ENCODE measurements at places on chromosomes 13 and 19. TPM values are rescaled to one million over a fixed set of nuclear protein-coding genes. Genes with fewer than 3 reads are reported as not detected.

DNA sequence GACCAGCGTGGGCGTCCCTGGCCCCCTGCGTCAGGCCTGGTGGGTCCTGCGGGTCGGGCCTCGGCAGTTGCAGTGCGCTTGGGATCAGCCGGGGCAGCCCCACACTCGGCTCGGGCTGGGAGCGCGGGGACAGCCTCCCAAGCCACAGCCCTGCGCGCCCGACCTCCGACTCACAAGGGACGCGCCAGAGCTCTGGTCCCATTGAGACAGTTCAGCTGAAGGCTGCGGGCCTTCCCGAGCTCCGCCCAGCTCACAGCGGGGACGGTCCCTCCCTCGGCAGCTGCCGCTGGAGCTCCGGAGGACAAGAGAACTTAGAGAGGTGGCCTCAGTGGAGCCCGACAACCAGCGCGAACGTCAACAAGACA lies 45.7 kb upstream of the ZNF730 start:
- H3K27ac ChIP-seq: no peak overlapping the region
- no peaks in the 10 kb centered on the region for H3K36me3 ChIP-seq
- DNase-seq: peak; percentile 27
- H3K4me1 ChIP-seq: no peaks in the 10 kb centered on the region

DNA sequence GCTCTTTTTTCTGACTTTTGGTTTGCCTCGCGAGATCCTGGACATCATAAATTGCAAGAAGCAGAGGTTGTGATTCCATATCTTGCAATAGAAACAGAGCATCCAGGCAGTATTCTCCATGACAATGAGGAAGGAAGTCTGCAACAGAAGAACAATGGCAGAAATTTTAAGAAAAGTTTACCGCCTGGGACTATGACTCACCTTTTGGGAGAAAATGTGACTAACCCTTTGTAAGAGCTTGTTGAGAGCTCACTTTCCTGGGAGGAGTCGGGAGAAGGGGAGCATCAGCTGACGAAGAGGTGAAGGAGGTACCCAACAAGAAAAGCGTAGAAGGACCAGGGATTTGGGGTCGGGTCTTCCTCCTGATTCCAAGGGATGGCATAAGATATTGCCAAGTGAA lies 34.3 kb upstream of the TNFSF11 start:
- H3K4me3 ChIP-seq: no peak overlapping the region
- 0 out of 2 replicates have a peak, but pooled peaks cover 9% of the 10 kb centered on the region for H3K27me3 ChIP-seq
- no peak overlapping the region for H3K27ac ChIP-seq
- peak; percentile 41 for DNase-seq
- H3K36me3 ChIP-seq: no peaks in the 10 kb centered on the region

DNA sequence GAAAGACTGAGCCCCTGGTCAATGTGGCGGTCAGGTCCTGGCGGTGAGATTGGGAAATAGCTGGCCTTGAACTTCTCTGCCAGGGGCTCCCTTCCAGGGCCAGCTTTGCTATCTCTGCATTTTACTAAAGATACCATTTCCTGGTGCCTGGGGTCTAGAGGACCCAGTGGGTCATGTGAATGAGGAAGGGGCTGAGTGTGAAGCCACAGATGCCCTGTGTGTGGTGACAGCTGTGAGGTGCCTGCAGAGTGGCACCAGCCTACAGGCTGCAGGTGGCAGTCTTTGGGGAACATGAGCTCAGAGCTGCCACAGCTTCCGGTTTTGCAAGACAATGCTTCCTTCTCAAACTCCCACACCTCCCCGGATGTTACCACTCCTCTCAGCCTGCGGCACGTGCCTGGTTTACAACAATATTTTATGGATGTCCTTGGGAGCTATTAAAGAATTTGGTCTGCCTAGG lies 5.2 kb upstream of the MLNR start:
- H3K27ac ChIP-seq: no peak overlapping the region
- no peaks in the 10 kb centered on the region for H3K36me3 ChIP-seq
- H3K27me3 ChIP-seq: peaks cover 28% of the 10 kb centered on the region

GRCh38 chr19:46296722-46297461 lies at the start of gene HIF3A:
Gene HIF3A, plus strand, starts transcription at chr19:46297042. Its CDS starts 35 bp downstream, at chr19:46297077.
- no peaks in the 10 kb centered on the region for H3K27me3 ChIP-seq
- H3K4me1 ChIP-seq: peaks cover 24% of the 10 kb centered on the region
- no peak within 1 kb of the TSS for H3K27ac ChIP-seq
- no peak within 1 kb of the TSS for H3K4me3 ChIP-seq
- H3K36me3 ChIP-seq: no peaks in the 10 kb centered on the region
- peak; percentile 23 for DNase-seq

DNA sequence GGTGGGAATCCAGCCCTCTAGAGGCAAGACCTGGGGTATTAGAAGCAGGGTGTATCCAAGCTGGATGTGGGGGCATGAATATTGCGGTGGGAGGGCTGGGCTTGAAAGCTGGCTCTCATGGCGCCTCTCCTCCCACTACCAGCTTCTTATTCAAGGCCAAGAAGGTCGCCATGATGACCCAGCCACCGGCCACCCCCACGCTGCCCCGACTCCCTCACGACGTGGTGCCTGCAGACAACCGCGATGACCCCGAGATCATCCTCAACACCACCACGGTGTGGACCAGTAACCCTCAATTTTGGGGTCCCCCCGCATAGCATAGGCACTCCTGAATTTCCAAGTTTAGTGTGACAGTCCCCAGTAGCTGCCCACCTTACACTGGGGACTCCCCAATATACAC lies 41.7 kb downstream of the RYR1 start:
- H3K4me3 ChIP-seq: no peak overlapping the region
- no peaks in the 10 kb centered on the region for H3K36me3 ChIP-seq
- peaks cover 26% of the 10 kb centered on the region for H3K27me3 ChIP-seq

DNA sequence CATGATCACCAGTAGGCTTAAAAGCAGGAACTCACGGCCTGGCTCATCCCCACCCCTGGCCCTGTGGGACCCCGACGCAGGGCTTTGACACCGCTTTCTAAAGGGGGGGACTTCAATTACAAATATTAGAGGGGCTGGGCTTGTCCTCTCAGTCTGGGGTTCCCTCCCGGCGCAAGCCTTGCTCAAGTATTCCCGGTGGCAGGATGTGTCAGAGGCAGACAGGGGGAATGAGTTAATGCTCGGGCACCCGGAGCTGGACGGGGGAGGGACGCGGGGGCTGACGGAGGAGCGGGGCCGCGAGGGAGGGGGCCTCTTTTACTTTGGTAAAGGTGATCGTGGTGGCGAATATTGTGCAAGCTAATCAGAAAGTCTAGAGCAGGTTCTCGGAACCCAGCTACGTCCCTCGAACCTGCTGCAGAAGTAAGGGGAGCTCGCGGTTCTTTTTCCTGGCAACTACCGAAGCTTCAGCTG lies 1.1 kb downstream of the FGF14 start:
- H3K36me3 ChIP-seq: no peaks in the 10 kb centered on the region
- peak overlapping the region; percentile 54 for H3K4me3 ChIP-seq
- peak; percentile 53 for DNase-seq
- H3K4me1 ChIP-seq: peaks cover 4% of the 10 kb centered on the region
- H3K27ac ChIP-seq: no peak overlapping the region

DNA sequence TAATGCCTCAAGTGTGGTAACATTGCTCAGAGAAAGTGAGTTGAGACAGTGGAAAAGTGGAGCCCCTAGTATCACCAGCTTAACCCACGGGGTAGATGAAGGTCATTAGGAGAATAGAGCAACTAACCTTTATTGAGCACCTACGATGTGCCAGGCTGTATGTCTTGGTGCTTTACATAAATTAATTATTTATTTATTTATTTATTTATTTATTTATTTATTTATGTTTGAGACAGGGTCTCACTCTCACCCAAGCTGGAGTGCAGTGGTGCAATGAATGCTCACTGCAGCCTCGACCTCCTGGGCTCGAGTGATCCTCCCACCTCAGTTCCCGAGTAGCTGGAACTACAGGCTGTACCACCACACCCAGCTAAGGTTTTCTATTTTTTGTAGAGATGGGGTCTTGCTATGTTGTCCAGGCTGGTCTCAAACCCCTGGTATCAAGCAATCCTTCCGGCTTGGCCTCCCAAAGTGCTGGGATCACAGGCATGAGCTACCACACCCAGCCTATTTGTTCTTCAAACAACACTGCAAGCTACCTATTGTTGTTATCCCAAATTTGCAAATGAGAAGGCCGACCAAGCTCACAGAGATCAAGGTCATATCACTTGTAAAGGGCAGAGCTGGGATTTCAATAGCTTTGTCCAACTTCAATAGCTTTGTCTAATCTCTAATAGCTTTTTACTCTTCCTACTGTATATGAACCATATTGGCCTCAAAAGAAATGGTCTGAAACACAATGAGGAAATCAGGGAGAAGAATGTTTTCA lies 79.4 kb downstream of the TM9SF2 start:
- no peaks in the 10 kb centered on the region for H3K27me3 ChIP-seq
- no peak for DNase-seq
- no peaks in the 10 kb centered on the region for H3K4me1 ChIP-seq
- H3K36me3 ChIP-seq: no peaks in the 10 kb centered on the region
- no peak overlapping the region for H3K4me3 ChIP-seq

GRCh38 chr19:53885036-53885435 lies 3.0 kb downstream of the PRKCG start:
- no peak overlapping the region for H3K27ac ChIP-seq
- no peaks in the 10 kb centered on the region for H3K36me3 ChIP-seq
- H3K4me3 ChIP-seq: no peak overlapping the region

- no peaks in the 10 kb centered on the region for H3K36me3 ChIP-seq
- no peak overlapping the region for H3K4me3 ChIP-seq
- peaks cover 4% of the 10 kb centered on the region for H3K27me3 ChIP-seq
- DNase-seq: no peak
These were observed 191.6 kb downstream of the UQCRFS1 start for GRCh38 chr19:29021232-29021916.

DNA sequence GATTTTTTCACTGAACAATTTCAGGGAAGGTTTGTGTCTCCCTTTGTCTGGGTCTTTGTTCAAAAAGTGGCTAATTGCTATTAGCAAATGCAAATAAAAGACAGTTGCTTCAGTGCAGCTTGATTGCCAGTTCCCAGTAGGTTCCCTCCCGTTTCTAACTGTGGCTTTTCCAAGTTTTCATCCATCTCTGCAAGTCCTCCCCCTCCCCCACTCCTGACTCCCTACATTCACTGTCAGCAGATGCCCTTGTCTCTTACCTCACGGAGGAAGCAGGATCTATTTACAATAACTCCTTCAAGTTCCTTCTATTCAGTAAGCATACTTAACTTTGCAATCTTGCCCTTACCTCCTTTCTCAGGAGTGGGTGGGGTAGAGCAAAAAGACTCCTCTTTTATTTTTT lies 55.4 kb upstream of the SCEL start:
- DNase-seq: no peak
- H3K27me3 ChIP-seq: no peaks in the 10 kb centered on the region
- H3K27ac ChIP-seq: no peak overlapping the region
- H3K4me3 ChIP-seq: no peak overlapping the region

- H3K4me1 ChIP-seq: peaks cover 32% of the 10 kb centered on the region
- no peak overlapping the region for H3K4me3 ChIP-seq
- H3K36me3 ChIP-seq: peaks cover 22% of the 10 kb centered on the region
- H3K27ac ChIP-seq: no peak overlapping the region
These were observed 17.1 kb downstream of the HNRNPM start for GRCh38 chr19:8461891-8462290.

- no peak for DNase-seq
- H3K27me3 ChIP-seq: no peaks in the 10 kb centered on the region
- no peaks in the 10 kb centered on the region for H3K4me1 ChIP-seq
These were observed 44.0 kb downstream of the MIPEP start for GRCh38 chr13:23845105-23845725.

GRCh38 chr19:1173845-1174809 lies at the start of gene SBNO2:
Gene SBNO2, minus strand, starts transcription at chr19:1174268. Its CDS starts 19,992 bp downstream, at chr19:1154276.
- H3K4me3 ChIP-seq: peak within 1 kb of the TSS; percentile 86
- H3K27ac ChIP-seq: peak within 1 kb of the TSS; percentile 83
- peaks cover 33% of the 10 kb centered on the region for H3K4me1 ChIP-seq
- no peaks in the 10 kb centered on the region for H3K36me3 ChIP-seq

- no peaks in the 10 kb centered on the region for H3K27me3 ChIP-seq
- no peaks in the 10 kb centered on the region for H3K4me1 ChIP-seq
- no peak for DNase-seq
- H3K27ac ChIP-seq: no peak overlapping the region
- no peaks in the 10 kb centered on the region for H3K36me3 ChIP-seq
These were observed 97.1 kb upstream of the SPATA13 start for GRCh38 chr13:24063281-24063877.

DNA sequence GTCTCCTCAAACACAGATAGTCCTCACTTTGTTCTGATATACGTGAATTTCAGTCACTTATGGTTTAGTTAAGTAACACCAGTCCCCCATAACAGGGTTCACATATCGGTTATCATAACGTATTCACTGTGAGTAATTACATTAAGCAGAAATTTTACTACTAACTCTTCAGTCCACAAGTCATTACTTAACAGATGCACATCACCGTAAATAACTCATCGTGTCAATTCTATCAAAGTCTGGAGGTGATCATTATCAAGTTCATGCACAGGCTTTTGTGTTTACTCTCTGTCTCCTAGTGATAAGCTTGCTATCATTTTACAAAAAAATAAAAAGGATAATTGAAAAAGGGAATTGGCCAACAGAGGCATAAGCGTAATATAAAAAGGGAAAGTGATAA lies 287.4 kb upstream of the ATXN8OS start:
- H3K27me3 ChIP-seq: no peaks in the 10 kb centered on the region
- H3K27ac ChIP-seq: no peak overlapping the region
- H3K36me3 ChIP-seq: no peaks in the 10 kb centered on the region
- H3K4me1 ChIP-seq: no peaks in the 10 kb centered on the region
- no peak for DNase-seq

The TMEM272 gene
- total RNA-seq: not detected

The ELANE gene
- total RNA-seq: 1.4 TPM

The PROZ gene
- total RNA-seq: not detected

The S1PR4 gene
- total RNA-seq: not detected

The SIGLECL1 gene
- total RNA-seq: not detected

The TNFRSF19 gene
- 5.4 TPM for total RNA-seq

The TEX29 gene
- not detected for total RNA-seq

The UGGT2 gene
- 54.8 TPM for total RNA-seq
